ENCODE measurements at places on chromosomes 12 and 14.

DNA sequence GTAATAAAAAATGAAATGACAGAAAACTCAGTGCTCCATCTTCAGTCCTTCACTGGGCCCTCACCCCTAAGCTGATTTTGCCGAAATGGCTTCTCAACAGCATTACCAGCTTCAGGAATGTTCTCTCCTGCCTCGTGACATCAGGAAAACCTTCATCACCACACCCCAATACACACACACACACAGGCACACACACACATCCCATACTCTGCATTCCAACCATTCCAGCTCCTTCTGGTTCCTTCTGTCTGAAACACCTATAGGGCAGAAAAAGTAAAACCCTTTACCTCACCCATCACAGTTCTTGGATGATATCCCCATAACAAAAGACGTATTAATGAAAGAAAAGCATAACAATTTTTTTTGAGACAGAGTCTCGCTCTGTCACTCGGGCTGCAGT lies 75.9 kb downstream of the CCDC60 start:
- DNase-seq, result no peak

GRCh38 chr12:4421590-4422031 lies 24.0 kb downstream of the FGF6 start:
- no peak for DNase-seq

- DNase-seq, result no peak
These were observed 40.6 kb upstream of the MED13L start for GRCh38 chr12:116317986-116318575.

DNA sequence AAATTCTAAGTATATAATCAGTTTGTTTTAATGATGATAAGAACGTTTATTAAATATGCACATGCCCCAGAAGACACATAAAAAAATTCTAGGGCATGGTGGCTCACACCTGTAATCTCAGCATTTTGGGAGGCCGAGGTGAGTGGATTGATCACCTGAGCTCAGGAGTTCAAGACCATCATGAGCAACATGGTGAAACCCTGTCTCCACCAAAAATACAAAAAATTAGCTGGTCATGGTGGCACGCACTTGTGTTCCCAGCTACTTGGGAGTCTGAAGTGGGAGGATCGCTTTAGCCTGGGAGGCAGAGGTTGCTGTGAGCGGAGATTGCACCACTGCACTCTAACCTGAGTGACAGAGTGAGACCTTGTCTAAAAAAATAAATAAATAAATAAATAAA lies 4.0 kb downstream of the CD69 start:
- DNase-seq, result peak; percentile 55

DNA sequence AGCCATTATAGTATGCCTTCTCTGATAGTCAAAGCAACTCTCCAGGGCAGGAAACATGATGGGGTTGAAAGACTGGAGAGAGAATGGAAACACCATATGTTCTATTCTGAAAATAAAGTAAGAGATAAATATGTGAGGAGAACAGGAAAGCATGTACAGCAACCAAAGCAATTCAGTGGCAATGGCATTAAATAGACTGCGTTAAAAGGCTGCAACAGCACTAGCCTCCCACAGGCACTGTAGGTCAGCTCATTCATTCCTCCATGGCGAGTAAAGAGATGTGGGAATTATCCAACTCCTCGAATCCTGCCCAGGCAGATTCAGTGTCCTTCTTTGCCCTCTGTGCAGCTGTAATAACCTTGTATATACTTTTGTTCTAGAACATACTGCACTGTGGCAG lies 43.8 kb downstream of the ANO6 start:
- DNase-seq, result no peak

DNA sequence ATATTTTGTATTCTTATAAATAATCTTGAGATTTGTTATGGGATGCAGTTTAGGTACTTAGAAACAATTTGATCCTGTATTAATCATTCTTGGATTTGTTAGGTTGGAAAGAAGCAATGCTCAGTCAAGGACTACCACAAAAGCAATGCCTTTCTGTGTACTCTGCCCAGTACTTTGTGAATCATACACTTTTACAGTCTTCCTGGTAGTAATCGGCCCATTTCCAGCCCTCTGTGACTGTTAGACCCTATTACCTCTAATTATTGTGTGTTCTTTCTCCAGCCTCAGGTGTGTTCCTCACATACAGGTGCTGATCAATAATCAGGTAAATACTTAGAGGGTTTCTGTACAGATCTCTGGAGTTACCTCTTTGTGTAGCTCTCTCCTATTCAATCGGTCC lies 609.0 kb downstream of the KCNH5 start:
- no peak for DNase-seq

- DNase-seq, result no peak
These were observed 229.9 kb upstream of the HMGA2 start for GRCh38 chr12:65594409-65594808.

DNA sequence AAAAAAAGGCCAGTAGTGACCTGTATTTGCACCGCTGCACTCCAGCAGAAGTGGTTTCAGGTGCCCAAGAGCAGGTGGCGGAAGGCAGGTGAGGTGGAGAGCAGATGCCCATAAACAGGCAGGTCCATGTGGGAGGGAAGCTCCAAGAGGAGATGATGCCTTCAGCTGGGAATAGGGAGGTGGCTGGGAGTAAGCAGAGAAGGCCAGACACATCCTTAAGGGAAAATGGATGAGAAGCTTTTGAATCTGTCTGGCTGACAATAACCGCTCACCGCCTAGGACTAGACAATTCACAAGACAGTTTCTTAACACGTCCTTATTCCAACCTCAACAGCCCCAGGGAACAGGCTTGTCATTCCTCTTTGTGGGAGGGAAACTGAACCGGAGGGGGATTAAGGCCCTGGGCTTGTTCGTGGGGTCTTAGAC lies 43.9 kb upstream of the PLEKHG6 start:
- DNase-seq, result no peak

- DNase-seq, result no peak
These were observed 88.1 kb upstream of the DHRS4 start for GRCh38 chr14:23865502-23865901.

- no peak for DNase-seq
These were observed 25.1 kb downstream of the FGFR1OP2 start for GRCh38 chr12:26963413-26963812.

DNA sequence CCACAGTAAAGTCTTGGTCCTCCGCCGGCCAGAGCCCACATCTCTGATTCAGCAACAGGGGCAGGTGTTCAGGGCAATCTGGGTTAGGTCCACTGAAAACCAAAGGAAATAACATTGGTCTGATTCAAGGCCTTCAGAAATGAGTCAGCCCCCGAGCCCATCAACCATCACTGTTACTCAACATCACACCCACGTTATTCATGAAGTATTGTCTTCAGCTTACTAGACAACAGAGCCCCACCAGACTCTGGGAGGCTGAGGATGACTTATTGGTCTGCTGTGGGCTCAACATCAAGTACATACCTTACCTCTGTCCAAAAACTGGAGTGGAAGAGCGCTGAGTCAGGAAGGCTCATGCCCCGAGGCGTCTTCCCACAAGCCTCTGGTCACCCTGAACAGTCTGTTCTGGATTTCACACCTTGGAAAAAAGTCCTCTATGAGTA lies 97.5 kb downstream of the ZFP36L1 start:
- peak; percentile 62 for DNase-seq

- DNase-seq, result no peak
These were observed 66.0 kb upstream of the ACTN1 start for GRCh38 chr14:69044965-69045555.

DNA sequence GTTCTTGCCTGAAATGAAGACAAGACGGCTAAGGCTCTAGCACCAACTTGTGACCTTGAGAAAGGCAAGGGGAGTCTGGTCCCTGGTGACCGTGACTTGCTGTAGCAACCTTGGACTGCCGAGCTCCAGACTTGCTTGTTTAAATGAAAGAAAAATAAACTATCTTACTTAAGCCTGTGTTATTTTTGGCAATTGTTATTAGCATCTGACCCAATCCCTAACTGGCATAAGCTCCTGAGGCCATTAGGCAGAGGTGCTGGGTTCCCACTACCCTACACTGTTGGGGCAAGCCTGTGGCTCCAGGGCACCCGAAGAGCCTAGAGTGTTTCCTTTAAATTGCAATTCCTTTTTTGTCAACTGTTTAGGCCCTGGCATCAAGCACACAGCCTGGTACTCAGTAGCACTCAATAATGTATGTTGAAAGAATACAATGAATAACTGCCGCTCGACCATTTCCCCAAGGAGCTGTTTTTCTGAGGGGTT lies 106.9 kb upstream of the HIF1A start:
- DNase-seq, result no peak

GRCh38 chr14:56868660-56869059 lies 58.4 kb upstream of the OTX2 start:
- DNase-seq, result no peak

GRCh38 chr12:24991209-24992049 lies 42.5 kb upstream of the BCAT1 start:
- DNase-seq, result peak; percentile 21

- DNase-seq, result peak; percentile 69
These were observed 8.0 kb upstream of the CERS5 start for GRCh38 chr12:50174971-50175715.

DNA sequence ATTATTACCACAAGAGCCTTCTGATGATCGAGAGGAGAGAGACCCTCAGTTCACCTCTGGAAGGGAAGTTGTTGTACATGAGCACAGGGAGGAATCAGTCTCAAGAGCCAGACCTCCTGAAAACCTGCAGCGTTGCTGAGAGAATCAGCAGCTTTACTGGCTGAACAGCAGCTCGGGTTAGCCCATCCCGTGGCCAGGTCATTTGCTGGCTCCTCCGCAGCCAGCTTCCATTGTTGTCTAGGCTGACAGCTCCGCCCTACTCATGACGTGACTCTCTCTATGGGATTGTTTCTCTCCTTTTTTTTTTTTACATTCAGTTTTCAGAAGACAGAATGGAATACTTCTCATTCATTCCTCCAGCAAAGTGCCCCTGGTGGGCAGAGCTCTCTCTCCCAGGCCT lies 69.9 kb downstream of the TGFB3 start:
- no peak for DNase-seq

DNA sequence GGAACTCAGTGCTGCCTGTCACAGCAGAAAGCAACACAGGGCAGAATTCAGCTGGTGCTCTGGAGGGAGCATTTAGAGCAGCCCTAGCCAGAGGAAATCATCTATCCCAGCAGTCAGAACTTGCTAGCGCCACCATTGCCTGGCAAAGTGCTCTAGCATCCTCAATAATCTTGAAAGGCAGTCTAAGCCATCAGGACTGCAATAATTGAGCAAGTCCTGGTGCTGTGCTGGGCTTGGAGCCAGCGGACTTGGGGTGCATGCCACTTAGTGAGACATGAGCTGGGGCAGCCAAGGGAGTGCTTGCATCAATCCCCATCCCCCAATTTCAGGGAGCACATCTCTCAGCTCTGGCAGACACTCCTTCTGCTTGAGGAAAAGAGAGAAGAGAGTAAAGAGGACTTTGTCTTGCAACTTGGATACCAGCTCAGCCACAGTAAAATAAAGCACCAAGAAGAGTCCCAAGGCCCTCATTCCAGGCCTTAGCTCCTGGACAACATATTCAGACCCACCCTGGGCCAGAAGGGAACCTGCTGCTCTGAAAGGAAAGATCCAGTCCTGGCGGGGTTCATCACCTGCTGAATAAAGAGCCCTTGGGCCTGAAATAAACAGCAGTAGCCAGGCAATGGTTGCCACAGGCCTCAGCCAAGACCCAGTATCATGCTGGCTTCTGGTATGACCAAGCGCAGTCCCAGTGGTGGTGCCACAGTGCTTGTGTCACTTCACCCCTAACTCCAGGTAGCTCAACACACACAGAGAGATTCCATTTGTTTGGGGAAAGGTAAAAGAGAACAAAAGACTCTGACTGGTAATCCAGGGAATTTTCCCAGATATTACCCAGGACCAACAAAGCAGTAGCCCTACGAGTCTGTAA lies 44.5 kb upstream of the ZDHHC17 start:
- DNase-seq, result no peak

- DNase-seq, result no peak
These were observed 79.7 kb upstream of the RAP1B start for GRCh38 chr12:68530965-68531364.

- no peak for DNase-seq
These were observed 262.6 kb upstream of the TMTC1 start for GRCh38 chr12:30046376-30046775.

DNA sequence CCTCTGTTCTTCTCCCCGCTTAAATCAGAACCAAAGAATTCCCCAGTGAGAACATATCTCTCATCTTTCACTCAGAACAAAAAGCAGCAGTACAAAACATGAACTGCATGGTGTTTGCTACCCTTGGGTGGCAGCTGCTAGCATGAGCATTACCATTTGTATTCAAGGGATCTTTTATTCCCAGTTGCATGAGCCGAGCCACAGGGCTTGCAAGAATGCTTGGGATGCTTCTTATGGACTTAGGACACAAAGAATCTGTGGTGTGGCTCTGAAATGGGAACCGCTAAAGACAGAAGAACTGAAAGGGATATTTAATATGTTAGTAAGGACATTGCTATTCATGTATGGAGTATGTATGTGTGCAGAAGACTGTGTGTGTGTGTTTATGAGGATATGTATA lies 190.6 kb downstream of the TMX1 start:
- DNase-seq, result no peak

DNA sequence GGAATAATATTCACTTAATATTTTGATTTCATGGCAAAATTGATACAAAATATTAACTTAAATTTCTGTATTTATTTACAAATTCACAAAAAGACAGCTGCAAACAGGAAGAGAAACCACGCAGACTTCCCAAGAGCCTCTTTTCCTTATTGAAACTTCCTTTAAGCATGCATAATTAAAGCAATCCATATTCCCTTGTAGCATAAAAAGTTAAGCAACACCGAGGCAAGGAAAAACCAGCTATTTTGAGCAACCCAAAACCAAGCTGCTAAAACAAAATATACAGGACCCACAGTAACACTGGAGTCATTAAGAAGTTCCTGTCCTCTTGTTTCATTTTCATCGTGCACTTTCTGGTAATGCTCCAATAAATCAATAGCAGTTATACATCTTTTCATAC lies 58.0 kb downstream of the EEA1 start:
- DNase-seq, result no peak

DNA sequence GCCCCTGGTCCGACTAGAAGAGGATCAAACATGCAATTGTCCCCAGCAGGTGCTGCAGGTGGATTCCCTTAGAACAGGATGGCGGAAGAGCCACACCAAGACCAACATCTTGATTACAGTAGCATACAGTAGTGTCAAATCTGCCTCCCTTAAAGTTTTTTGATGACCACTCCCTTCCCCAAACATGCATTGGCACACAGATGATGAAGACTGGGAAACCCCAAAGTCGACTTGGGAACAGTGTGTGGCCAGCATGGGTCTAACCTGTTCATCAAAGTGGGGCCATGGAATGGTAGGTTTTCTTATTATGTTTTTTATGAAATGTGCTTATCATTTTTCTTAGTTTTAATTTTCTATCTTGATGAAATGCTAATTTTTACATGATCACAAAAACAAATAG lies 8.8 kb downstream of the PLXNC1 start:
- DNase-seq, result no peak

All from CD4-positive, alpha-beta T cell treated with Interleukin-4 for 1 hour (primary cell).